ENCODE measurements at places on chromosomes 6 and 20.
A peak's percentile ranks its signal among the peaks of the same experiment; 100 is the strongest.

- no peak for DNase-seq
Measured at GRCh38 chr6:81455641-81456040, 296.8 kb downstream of the TENT5A start.

GRCh38 chr6:63998991-63999390 is 363.4 kb downstream of the PHF3 start:
- DNase-seq = no peak

DNA sequence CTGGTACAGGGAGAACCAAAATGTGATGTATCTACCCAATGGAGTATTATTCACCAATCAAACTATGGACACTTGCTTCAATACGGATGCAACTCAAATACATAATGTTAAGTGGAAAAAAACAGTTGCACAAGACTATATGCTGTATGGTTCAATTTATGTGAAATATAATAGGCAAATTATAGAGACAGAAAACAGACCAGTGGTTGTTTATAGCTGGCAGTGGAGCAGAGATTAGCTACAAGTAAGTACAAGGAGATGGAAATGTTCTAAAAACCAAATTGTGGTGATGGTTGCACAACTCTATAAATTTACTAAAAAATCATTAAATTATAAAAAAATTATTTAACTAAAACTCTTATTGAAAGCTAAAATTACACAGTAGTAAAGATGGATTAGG is 113.2 kb downstream of the PRDM1 start:
- DNase-seq = no peak

- DNase-seq = peak; percentile 82
Measured at GRCh38 chr20:53216856-53217576, 244.9 kb downstream of the TSHZ2 start.

- no peak for DNase-seq
Measured at GRCh38 chr20:8150591-8150990, 18.5 kb downstream of the PLCB1 start.

GRCh38 chr6:3693831-3694230 is 57.7 kb downstream of the PXDC1 start:
- DNase-seq = no peak

DNA sequence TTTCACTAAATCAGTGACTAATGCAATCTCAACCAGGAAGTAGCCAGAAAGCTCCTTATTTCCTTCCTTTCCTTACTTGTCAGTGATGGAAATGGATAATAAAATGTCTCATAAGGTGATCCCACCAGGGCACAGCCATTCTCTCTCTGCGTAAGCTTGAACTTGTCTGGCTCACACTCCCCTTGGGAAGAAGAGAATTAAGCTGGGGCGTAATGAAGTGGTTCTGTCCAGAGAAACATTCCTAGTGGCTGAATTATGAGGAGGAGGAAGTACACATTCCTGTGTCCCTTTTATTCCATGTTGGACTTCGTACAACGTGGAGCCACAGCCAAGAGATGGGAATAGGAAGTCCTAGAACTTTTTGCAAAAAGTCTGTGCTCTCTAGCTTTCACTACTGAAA is 93.7 kb downstream of the MTHFD1L start:
- DNase-seq = no peak

DNA sequence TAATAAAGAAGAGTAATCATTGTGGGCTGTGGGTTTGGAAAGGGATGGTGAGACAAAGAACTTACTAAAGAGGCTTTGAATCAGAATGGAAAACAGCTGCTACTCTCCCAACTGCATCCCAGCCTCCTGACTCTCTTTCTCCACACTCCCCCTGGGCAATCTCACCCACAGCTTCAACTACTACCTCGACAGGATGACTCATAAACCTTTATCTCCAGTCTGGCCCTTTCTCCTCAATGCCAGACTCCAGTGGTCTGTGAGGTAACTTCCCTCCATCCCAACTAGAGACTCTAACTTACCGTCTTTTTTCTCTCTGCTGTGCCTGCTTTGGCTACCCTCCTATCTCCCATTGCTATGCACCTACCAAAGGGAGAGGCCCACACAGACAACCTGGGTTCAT is 135.3 kb upstream of the RREB1 start:
- DNase-seq = no peak

DNA sequence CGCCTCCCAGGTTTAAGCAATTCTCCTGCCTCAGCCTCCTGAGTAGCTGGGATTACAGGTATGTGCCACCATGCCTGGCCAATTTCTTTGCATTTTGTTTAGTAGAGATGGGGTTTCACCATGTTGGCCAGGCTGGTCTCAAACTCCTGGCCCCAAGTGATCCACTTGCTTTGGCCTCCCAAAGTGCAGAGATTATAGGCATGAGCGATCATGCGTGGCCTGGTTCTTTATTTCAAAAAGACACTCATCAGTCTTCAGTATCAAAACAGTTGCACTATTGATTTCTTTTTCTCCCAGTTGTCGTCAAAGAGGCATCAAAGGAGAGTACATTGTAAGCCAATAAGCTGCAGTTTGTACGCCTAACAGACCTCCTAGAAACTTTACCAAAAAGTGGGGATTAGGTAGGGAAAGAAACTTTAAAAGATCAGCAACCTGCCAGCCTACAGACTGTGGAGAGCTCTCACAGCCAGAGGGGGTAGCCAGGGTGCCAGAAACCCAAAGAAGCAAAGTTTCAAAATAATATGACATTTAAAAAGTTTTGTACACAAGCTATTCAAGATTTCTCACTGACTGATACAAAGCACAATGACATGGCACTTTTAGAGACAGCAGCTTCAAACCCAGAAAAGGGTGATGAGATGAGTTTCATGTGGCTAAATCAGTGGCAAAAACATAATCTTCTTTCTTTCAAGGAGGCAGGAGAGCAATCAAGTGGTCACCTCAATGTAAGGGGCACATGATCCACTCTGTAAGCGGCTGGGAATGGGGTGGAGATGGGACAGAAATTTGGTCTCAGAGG is 83.0 kb upstream of the RALY start:
- no peak for DNase-seq

DNA sequence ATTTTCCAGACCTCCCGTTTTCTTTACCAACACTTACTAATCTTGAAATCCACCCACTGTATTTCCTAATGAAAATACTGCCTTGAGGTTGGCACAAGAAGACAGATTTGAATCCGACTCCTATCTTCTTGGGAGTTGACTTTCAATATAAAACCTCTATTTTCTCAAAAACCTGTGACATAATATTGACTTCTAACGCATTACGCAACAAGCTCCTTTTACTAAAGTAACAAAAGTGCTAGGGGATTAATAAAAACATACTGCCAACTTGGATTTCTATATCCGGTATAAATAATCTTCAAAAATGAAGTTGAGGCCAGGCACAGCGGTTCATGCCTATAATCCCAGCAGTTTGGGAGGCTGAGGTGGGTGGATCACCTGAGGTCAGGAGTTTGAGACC is 382.0 kb downstream of the PREX1 start:
- DNase-seq = no peak

DNA sequence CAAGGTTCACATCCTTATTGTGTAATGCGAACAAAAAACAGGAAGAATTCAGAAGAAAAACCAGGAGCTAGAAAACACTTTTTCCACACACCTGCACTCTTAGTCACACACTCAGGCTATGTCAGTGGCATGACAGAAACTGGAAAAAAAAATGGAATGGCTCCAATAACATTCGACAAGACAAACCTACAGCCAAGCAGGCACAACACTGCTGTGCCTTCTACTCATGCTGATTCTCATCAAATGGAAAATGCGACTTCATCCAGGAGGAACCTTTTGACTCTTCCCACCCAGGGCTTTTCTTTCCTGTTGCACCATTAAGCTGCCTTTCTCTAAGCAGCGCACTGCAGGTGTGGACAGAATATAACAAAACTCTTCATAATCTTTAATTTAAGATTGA is 163.2 kb upstream of the BTBD3 start:
- DNase-seq = no peak

GRCh38 chr6:42274898-42275297 is 57.2 kb upstream of the MRPS10 start:
- no peak for DNase-seq

GRCh38 chr6:163738304-163738703 is 323.8 kb downstream of the QKI start:
- DNase-seq = no peak

- DNase-seq = no peak
Measured at GRCh38 chr6:146289816-146290588, 253.6 kb upstream of the RAB32 start.

DNA sequence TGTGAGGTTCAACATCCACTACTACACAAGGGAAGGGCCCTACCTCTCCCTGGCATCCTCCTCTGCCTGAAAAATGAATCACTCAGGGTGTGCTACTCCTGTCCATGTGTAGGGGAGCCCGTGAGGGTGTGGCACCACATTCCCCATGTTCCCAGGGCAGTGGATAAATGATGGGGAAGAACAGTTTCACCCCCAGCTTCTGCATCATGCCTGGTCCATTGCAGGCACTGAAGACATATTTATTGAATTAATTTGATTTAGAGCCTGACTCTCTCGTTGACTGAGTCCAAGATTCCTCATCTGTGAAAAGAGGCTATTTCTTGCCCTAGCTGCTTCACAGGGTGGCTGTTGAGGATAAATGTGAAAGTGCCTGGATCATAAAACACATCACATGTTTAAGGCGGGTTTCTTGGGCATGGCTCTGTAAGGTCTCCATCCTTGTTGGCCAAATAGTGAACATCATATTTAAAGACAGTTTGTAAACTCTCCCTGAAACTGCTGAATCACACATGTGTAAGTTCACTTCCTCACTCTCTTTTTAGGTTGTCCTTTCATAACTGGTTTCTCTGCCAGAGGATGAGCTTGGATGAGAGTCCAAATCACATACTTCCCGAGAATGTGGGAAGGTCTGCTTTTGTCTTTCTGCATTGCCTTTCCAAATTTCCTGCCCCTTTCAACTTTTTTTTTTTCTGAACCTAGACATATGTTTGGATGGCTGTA is 79.7 kb upstream of the FYN start:
- no peak for DNase-seq

DNA sequence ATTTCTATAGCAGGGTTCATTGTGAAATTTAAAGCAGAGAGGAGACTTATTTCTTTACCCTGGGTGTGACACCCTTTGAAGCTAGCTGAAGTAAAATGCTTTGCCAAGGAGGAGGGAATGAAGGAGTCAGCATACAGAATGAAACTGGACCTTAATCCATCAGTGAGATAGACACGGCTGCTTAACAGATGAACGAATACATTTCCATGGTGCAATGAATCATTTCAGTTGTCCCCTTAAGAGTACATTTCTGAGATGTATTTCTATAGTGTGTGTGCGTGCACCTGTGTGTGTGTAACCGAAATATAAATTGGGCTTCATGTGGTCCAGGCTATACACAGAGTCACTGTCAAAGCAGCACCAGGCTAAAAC is 73.8 kb upstream of the CD93 start:
- no peak for DNase-seq

GRCh38 chr6:13380761-13381160 is 52.4 kb upstream of the TBC1D7 start:
- DNase-seq = no peak

GRCh38 chr20:50290112-50290511 is 99.5 kb downstream of the CEBPB start:
- DNase-seq = no peak

GRCh38 chr6:30951907-30952469 is 11.2 kb downstream of the MUCL3 start:
- no peak for DNase-seq

GRCh38 chr6:79544299-79544927 is 7.2 kb upstream of the LCA5 start:
- DNase-seq = no peak

DNA sequence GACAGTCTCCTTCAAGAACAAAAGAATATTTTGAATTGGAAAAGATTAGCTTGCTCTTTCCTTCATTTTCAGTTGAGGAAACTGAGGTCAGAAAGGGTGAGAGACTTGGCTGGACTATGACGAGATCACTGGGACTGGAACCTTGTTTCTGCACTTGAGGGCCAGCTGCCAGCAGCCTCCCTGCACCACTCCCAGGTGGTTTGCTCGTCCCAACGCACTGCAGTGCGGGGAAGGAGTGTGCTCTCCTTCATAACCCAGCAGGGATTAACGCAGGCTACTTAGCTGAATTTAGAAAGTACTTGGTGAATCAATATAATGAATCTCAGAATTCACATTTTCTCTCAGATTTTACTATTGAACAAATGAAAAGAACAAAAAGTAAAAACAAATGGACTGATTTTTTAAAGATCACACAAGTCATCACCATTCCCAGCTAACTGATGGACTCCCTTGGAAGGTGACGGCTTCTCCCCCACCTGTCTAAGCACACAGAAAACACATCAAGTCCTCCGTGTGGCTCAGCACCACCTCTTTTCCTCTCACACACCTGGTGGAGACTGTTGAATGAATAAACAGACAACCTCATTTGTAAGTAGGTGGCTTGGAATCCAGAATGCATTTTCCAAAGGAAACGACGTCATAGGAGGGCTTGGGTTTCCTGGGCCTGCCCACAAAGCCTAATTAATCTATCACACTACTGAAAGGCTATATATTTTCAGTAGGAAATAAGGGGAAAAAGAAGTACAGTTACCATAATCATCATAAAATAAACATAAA is 121.0 kb downstream of the QRSL1 start:
- no peak for DNase-seq

- DNase-seq = no peak
Measured at GRCh38 chr6:900716-901605, 208.0 kb upstream of the EXOC2 start.

GRCh38 chr6:71254323-71254722 is 34.3 kb upstream of the OGFRL1 start:
- no peak for DNase-seq

DNA sequence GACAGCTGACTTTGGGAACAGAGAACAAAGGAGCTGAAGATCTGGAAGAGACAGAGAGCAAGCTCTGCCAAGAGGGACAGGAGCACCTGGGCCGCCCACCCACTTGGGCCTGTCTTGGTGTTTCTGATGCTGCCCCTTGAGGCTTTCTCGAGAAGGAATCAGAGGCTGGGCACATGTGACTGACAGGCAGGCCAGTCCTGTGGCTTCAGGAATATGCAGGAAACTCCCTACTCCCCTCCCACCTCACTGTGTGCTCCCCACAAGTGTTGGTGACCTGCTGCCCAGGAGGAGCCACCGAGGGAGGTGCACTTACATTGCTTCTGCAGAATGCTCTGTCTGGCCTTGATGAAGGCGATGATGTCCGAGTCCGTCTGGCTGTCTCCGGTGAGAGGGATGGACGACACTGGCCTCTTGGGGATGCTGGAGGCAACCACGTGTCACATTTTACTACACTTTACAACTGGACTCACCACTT is 20.9 kb upstream of the KCNK16 start:
- no peak for DNase-seq

DNA sequence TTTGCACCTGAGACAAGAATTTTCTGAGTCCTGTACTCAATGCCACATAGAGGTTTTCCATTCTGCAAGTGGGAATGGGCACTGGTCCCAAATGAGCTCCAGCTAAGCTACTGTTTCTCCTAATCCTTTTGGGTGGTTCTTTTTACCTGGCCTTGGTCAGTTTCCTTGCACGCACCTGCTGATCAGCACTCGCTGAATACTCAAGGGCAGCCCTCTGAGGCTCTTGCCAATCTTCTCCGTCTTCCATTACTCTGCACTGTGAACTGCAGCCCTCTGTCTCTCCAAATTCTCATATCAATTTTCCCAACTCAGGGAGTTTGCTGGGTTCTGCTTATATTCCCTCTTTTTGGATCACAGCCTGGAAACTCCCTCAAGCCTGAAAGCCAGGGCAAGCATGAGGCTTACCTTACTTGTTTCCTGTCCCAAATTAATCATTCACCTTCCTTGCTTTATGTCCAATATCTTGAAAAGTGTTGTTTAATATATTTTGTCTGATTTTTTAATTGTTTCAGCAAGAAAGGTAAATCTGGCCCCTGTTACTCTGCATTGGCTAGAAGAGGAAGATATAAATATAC is 138.0 kb upstream of the TBX18 start:
- no peak for DNase-seq
